ENCODE measurements at places on chromosomes 13 and 19.

- no peak for DNase-seq
Measured at GRCh38 chr19:2230807-2231533, 5.2 kb downstream of the PLEKHJ1 start.

GRCh38 chr13:67519356-67519755, 289.2 kb upstream of the PCDH9 start:
- DNase-seq, result no peak

- no peak for DNase-seq
Measured at GRCh38 chr19:31602548-31602947, 253.3 kb upstream of the TSHZ3 start.

DNA sequence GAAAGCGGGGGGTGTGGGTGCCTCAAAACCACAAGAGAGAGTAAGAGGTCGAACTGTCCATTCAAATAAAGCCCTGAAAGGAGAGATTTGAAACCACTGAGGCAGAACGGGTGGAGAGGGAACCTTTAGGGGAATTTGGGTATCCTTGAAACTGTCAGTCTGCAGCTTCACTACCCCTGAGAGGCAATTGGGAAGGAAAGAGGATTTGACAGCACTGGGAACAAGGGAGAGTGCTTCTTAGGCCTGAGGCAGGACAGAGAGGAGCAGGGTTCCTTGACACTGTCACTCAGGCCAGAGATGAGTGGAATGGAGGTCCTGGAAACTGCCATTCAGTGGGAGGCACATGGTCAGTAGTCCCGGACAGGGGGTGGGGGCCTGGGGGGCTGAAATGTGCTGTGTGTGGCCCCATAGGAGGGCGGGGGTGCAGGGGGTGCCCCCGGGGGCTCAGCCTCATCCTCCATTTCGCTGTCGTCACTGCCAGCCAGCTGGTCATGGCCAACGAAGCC, 5.0 kb downstream of the GFY start:
- no peak for DNase-seq

GRCh38 chr19:1508507-1508856, 4.3 kb downstream of the ADAMTSL5 start:
- DNase-seq, result no peak

- DNase-seq, result no peak
Measured at GRCh38 chr13:24161010-24161775, 673 bp downstream of the SPATA13 start.

DNA sequence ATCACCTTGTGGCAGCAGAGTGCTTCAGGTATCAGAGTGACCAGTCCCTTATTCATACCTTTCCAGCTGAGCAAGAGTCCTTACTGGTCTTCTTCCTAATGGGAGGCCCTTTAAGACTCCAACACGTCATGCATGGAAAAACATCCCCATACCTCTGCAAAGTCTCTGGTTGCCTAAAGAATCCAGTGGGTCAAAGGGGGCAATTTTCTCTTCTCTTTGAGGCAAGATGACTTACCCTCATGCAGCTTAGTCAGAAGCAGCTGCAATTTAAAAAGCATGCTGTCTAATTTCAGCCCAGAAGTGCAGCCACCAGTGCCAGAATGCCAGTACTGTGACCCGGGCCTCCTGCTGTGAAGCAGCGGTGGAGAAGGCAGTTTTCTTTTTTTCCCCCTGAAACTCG, 18.7 kb downstream of the PPP5C start:
- DNase-seq, result no peak

DNA sequence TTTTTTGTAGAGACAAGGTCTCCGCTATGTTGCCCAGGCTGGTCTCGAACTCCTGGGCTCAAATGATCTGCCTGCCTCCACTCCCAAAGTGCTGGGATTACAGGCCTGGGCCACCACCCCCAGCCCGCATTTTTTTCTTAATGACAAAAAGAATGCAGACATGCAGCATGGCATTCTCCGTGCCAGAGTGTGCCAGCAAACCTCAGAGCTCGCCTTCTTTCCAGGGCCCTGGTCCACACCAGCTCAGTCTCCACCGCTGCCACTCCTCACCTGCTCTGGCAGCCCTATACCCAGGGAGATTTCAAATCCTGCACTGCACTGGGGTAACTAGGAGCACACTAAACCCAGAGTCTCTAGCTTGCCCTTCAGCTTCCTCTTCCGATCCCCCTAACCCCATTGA, 41.7 kb downstream of the ZIC5 start:
- no peak for DNase-seq

- DNase-seq, result no peak
Measured at GRCh38 chr19:53595510-53595867, 36.3 kb upstream of the DPRX start.

DNA sequence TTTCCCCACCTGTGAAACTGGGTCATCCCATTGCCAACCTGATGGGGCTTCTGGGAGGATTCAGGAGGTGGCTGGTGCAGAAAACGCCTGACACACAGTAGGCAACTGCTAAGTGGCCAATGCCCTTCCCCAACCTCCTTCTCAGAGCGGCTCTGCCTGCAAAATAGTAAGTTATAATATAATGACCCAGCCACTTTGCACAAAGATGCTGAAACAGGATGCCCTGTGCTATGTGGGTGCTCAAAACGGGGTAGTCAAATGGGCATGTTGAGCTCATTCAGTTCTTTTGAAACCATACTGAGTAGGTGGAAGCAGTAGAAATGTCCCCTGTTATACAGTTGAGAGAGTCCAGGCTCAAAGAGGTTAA, 507 bp downstream of the MARCHF2 start:
- no peak for DNase-seq

- no peak for DNase-seq
Measured at GRCh38 chr19:7480970-7481255, 7.9 kb downstream of the PEX11G start.

DNA sequence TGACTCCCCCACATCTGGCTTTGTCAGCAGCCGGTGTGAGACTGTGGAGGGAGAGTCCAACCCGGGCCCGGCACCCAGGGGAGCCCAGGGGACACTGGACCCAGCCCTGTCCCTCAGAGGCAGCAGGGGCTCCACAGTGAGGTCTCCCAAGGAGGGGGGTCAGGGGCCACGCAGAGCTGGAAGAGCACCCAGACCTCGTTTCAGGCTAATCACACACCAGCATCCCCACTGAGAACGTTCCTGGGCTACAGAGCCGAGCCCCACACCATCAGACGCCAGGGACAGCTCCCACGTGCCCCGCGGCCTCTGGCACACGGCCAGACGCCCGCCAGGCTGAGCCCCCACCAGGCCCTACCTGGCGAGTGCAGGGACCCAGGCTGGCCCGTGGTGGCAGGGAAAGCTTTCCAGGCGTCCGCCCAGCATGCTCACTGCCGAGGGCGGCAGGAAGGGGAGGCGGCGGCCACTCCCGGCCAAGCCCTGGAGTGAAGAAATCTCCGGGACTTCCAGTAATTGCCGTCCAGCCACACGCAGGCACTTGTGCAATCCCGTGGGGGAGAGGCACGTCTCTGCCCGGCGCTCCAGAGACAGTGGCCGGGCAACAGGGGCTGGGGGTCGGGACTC, 19.2 kb downstream of the SBNO2 start:
- DNase-seq, result no peak

DNA sequence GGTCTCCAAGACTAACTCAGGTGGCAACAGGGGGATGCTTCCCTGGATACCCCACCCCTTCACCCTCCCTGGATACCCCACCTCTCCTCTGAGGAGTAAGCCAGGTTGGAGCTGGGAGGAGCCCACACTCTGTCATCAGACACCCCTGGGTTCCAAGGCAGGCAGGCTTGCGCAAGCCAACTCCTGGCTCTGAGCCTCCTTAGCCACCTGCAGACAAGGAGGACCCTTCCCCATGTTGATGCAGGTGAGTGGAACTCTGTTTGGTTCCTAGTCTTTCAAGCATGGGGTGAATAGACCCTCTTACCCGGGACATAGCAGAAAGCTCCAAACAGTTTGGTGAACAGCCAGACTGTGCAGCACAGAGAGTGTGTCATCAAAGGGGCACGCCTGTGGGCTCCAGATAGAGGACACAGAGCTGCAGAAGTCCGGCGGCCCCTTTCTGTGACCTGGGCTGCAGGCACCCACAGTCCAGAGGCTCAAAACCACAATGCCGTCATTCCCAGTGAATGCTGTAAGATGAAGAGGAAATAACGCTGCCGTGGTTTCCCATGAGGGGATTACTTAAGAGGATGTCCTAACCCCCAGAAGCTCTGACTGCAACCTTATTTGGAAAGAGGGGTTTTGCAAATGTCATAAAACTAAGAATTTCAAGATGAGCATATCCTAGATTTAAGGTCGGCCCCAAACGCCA, 12.1 kb upstream of the HAS1 start:
- DNase-seq, result no peak

DNA sequence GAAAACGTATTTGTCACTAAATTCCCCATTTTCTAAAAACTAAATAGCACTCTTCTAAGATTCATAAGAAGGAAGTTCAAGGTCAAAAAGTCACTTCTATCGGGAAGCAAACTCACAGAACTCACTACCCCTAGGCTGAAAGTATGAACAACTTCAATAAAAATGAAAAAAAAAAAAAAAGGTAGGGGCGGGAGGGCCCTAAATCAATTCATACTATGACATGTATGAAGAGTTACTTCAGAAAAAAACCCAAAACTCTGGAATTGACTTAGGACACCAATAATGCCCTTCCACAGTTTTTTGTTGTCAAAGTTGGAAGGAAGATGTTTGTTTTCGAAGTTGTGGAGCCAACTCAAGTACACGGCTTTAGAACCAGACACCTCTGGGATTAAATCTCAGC, 1.1 kb downstream of the SUCLA2 start:
- DNase-seq, result no peak

- no peak for DNase-seq
Measured at GRCh38 chr19:31232180-31232579, 117.1 kb downstream of the TSHZ3 start.

DNA sequence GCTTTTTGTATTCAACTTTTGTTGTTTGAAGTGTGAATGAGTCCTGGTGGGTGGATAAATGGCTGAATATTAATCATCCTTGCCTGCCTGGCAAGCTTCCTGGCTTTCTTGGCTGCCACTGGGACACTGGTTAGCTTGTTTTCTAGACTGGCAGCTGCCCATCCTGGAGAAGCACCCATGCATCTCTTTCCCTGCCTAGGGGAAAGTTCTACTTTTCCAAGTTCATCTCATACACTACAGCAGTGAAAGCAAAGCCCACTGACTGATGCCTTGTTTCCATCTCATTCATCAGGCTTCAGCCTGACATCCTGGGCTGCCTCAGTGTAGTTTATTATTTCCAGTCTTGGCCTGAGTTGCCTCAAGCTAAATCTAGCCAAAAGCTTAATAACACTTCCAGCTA, 244.8 kb downstream of the PCDH20 start:
- DNase-seq, result no peak

DNA sequence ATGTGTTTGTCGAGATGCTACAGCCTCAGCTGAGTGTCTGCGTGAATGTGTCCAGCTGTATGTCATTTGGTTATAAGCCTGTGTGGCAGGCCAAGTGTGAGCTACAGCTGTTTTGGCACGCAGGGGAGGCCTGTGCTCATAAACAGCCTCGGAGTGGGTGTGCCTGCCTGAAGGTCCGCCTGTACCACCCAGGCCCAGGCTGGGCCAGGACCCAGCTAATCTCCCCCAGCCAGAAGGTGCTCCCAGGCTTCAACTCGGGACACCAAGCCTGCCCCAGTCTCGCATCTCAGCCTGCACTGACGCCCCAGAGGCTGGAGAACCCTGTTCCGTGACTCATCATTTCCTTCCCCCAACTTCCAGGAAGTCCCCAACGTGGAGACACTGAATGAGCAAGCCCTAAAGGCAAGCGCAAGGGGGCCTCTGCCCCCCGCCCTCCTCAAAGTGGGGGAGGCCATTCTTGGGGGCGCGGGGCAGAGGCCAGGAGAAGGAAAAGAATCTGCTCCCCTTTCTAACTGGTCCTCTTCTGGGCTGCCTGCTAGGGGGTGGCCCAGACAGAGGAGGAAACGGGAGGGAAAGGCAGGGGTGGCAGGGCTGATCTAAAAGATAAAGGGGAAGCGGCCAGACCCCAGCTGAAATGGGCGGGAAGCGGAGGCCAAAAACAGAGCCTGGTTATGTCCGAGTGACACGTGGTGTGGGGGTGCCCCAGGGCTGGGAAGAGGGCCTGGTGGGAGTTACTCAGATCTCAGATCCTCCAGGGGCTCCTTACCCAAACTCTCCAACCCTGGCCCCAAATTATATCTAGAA, 2.0 kb downstream of the SLC1A5 start:
- no peak for DNase-seq

DNA sequence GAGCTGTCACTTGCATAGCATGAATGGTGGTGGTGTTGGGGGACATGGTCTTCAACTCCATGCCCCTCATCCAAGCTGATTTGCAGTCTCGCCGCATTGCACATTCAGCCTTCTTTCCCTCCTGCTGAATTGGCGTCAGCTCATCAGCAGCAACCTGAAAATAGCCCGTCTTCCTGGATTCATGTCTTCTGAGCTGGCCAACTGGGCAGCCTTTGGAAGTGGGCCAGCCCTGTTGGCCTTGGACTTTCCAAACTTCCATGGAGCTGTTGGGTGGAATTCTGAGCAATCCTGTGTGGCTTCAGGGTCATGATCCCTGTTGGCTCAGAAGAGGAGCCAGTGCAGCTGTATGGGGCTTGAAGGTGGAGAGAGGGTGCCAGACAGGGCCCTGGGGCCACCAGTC, 68.8 kb downstream of the ZNF536 start:
- no peak for DNase-seq

DNA sequence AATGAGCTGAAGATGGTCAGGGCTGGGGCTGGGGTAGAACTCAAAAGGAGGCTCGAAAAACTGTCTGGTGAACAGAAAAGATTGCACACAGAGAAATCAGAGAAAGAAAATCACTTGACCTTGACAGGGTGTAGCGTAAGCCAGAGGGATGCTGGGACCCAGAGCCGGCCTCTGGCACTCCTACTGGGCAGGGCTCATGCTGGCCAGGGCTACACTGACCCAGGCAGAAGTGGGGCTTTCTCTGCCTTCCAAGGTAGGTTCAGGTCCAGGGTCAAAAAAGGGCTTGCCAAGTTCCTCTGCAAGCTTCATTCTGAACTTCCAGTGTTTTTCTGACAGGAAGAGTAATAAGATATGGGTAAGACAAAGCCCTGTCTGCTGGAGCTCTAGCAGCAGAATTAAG, 56.2 kb downstream of the LATS2 start:
- DNase-seq, result no peak

- no peak for DNase-seq
Measured at GRCh38 chr19:38726761-38727301, 17.4 kb downstream of the CAPN12 start.

DNA sequence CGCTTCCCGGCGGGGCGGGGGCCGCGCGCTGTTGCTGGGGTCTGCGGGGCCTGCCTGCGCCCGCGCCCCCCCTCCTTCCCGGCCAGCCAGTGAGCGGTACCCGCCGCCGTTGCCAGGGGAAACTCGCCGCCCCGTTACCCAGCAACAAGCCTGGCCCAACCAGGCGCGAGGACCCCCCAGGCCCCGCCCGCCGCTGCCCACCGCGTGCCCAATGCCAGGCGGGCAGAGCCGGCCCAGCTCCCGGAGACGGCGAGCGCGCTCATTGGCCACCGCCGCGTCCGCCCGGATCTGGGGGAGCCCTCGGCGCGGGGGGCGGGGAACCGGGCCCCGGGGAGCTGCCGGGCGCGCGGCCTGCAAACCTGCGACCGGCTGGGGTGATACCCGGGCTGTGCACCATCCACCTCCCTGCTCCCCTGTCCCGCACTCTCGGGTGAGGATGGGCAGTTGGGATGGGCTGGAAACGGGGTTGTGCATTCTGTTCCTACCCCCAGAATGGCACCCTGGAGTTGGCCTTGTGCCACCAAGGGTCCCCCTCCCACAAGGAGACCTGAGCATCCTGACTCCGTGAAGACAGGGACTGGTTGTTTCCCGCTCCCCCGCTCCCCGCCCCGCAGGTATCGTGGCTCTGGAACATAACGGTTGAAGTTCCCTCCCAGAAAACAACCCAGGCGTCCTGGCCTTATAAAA, 8.8 kb upstream of the BBC3 start:
- DNase-seq, result peak; percentile 31
